ENCODE measurements at places on chromosomes 3 and 15.
A peak's percentile ranks its signal among the peaks of the same experiment; 100 is the strongest.

DNA sequence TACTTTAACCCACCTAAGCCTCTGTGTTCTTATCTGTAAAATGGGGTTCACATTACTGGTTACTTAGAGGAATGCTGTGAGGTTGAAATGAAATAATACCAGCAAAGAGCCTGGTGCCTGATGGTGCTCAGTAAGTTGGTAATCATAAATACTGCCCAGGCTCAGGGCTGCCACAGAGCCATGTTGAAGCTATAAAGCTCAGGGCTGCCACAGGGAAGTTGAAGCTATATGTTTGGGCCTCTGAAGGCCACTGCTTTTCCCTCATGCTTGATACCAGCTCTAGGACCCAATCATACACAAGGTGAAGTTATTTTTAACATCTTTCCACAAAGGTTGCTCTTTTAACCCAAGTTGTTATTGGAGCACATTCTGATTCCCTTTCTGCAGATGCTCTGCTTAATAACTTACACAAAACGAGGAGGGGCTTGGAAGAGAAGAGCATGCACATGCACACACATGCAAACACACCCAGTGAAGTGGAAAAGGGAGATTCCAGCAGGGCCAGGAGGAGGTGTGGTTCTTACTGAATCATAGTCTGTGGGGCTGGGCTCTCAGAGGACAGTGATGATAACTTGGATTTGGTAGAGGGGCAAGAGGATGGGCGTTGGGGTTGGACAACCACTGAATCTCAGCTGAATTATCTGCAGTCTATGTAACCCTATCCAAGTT is 17.4 kb downstream of the PARP14 start:
- no peak for DNase-seq

DNA sequence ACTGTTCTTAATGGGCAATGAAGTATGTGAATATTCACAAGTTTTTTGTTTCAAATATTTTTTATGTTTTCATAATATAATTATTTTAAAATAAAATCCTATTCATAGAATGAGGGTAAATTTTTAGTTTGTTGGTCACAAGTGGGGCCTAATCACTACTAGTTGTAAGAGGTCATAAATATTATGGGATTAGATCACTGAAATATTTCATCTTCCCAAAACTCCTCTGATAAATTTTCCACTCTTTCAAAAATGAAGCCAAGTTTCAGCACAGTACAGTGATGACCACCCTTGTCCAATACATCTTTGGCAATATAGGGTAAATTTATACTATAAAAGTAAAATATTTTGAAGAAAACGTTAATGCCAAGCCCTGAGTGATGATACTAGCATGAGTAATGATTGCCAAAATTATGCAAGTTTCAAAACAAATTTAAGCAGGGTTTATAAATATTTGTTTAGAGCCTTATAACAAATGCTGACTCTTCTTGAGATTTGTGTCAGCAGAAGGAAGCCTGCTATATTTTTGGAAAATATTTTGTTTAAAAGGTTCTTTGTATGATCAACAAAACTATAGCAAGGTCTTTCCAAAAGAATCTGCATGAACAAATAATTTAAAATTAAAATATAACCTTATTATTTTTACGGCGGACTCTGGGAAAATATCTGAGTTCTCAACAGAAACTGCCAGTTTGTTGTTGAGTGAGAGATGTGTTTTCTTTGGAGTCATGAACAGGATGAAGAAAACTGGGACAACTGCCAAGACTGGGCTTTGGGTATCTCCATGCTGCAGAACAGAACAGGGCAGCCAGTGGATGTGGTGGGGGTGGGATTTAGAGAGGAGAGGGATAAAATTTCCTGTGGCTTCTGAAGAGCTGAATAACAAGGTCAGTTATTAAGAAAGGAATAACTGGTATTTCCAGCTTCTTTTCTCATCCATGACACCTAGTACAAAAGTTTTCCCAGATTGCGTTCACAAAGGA is 17.9 kb upstream of the TM4SF1 start:
- no peak for DNase-seq

DNA sequence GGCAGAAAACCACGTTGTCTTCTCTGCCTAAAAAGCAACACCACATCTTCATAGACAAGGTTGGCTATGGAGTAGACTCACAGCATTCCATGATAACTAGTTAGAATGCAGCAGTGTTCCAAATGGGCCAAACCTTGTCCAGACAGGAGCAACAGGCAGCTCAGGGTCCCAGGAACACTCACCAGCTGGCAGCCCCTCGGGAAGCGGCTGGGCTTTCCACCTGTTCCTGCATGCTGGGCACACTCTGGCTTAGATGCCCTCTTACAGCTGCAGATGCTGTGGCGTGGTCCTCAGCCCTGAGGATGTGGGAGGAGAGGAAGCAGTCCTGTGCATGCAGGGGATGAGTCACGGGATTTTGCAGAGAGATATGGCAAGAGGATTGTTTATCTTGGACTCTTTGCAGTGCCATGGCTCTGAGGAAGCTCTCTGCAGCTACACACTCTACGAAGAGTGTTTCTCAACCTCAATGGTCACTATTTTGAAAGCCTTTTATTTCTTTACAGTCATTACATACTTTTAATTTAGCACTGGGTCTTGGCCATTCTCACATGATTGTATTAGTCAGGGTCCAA is 11.3 kb downstream of the NRROS start:
- no peak for DNase-seq

GRCh38 chr3:161372321-161373260 is 1.3 kb upstream of the SPTSSB start:
- peak; percentile 16 for DNase-seq

DNA sequence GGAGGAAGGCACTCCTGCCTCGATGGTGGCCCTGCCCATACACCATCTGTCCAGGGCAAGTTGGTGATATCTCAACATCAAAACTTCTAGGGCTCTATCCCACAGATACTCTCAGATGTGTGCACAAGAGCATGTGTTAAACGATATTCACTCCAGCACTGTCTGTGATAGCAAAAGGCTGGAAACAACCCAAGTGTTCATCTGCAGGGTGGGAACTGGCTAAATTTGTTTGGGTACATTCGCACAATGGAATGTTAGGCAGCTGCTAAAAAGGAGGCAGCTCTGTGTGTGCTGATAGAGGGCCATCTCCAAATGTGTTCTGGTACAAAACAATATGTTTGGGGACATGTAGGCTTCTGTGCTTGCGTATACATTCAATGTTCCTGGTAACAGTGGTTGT is 19.8 kb downstream of the IGDCC4 start:
- no peak for DNase-seq

DNA sequence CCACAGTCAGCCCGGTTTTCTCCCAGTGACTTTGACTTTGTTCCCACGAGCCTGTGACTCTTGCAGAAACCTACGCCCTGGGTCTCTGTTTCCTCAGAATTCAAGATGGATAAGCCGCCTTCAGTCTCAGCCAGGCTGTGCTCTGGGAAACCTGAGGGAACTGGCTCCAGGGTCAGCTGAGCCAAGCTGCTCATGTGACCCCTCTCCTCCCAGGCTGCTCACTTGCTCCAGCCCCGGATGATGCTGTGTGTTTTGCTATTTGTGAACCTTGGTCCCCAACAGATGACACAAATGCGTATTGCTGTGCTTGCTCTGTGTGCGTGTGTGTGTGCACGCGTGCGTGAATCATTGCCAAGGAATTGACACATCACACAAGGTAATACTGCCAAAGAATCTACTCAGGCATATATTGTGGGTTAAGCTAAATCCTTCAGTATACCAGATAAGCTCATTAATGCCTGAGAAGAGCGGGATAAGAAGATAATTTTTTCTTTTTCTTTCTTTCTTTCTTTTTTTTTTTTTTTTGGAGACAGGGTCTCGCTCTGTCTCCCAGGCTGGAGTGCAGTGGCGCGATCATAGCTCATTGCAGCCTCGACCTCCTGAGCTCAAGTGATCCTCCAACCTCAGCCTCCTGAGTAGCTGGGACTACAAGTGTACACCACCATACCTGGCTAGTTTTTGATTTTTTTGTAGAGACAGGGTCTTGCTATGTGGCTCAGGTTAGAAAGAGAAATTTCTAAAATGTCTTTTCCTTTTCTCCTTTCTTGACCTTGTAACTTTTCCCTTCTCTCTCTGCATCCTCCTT is 29.2 kb upstream of the UMPS start:
- peak; percentile 15 for DNase-seq

DNA sequence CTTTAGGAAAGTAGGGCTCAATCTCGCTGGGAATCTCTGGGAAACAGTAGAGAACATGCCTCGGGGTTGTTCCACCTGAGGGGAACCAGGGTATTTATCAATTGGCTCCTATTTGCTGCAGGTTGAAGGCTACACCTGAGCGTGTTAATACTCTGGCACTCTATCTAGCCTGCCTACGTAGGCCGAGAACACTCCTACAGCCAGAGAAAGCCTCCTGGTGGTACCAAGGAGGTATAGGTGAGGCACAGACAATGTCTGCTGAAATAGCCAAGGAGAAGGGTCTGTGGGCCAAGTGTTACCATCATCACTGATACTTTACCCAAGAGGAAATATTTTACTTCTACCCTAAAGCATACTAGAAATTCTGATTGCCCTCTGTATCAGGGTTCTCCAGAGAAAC is 341.0 kb upstream of the UBE2E2 start:
- DNase-seq: no peak

DNA sequence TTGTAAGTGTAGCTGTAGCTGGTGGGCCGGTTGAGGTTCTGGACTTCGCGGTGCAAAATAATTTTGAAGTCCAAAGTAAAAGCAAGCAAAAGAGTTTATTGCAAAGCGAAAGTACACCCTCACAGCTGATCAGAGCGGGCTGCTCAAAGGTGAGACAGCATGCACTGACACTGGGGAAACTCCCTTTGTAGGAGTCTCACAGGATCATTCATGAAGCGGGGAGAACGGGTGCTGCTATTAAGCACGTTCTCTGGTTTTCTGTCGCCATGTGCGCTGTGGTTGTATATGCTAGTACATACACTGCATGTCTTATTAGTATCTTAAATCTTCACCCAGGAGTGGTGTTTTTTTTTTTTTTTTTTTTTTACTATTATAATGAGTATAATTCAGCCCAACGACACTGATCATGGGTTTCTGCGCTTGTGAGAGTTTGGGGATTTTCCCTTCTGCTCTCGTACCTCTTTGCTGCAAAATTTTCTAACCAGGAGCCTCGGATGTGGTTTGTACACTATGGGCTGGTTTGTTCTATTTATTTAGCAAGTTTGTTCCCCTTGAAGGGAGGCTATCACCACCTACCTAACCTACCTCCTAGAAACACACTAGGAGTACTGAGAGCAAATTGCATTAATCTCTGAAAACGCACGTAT is 1.4 kb upstream of the AP4E1 start:
- DNase-seq: no peak

DNA sequence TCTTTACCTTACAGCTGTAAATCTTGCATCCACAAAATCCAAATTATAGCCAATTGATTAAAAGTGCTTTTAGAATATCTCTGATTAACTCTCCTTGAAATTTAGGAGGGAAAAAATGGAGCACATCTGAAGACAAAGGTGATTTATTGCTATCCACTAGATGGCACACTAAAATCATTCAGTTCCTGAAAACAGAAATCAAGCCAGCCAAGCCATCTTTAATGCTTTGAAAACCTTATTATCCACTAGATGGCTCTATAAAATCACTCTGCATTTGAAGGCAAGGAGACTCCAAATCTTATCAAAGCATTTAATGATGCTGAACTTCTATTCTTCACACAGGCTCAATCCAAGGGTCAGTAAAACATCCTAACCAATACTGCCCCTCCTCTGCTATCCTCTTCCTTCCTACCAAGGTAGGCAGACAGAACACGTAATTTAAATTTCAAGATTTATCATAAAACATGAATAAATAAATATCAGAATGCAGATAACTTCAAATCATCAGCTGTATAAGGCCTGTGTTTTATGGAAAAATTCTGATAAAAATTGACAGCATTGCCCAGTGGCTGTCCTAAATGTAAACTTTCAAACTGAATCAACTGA is 48.4 kb downstream of the GOLIM4 start:
- DNase-seq: peak; percentile 68

DNA sequence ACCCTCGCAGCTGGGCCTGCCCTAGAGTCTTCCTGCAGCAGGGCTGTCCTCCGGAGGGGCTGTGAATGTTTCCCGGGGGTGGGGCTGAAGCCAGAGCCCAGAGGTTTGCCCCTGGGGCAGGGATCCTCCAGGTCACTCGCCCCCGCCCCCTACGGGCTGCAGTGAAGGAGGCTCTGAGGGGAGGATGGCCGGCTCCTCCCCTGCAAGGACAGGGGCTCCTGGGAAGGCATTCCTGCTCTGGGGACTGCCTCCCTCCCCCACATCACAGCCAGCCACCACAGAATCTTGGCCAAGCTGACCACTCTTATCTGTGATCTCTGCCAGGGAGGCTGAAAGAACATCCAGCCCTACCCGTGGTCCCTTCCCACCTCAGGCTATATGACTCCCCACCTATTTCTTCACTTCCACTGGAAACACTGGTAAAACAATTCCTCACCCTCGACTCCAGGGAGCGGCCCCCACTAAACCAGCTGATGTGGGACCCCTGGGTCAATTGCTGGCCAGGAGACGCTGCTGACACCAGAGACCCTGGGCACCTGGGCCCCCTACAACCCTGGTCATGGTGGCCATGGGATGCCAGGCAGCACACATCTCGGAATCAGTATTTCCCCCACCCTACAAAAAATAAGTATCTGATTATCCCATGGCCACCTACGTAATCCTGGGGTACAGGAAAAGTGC is 66.0 kb downstream of the HMCES start:
- no peak for DNase-seq

DNA sequence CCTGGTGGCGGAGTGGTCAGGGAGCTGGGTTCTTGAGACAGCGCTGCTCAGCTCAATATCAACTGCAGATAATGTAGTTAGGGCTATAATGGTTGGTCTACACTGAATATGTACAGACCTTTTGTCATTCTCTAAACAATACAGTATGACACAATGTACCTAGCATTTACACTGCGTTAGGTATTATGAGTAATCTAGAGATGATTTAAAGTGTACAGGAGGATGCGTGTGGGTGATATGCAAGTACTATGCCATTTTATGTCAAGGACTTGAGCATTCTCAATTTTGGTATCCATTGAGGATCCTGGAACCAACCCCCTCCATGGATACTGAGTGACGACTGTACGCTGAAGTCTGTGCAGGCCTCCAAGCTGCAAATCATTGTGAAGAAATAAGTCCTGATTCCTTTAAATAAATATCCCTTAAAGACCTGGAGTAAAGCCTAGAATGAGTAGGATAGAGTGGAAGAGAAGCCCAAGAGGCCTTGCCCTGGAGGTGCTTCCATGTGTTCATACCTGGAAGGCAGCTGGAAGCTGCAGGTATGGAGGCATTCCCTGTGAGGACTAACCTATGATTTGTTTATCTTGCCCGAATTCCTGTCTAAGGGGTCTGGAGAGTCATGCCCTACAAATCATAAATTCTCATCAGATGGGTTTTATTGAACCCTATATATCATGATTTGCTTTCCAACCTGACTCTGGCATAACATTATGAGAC is 15.7 kb upstream of the RTP1 start:
- DNase-seq: no peak

DNA sequence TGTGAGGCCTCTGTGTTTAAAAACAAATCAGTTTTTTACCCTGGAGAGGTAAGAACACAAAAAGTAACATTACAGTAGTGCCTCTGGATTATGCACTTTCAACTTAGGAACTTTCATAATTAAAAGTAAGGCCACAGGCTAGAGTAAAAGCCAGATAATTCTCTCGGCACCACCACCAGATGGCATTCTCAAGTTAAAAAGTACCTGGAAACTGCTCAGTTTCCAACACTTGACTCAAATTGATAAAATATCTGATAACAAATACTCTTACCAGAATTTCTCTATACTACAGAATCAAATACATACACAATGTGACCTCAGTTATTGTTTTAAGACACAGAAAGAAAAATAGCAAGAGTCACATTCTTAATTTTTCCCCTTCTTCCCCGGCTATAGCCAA is 19.9 kb downstream of the SPICE1 start:
- DNase-seq: no peak

Measured in renal cortex interstitium (tissue), 15 donors.